ENCODE measurements at places on chromosomes 1 and 21.

DNA sequence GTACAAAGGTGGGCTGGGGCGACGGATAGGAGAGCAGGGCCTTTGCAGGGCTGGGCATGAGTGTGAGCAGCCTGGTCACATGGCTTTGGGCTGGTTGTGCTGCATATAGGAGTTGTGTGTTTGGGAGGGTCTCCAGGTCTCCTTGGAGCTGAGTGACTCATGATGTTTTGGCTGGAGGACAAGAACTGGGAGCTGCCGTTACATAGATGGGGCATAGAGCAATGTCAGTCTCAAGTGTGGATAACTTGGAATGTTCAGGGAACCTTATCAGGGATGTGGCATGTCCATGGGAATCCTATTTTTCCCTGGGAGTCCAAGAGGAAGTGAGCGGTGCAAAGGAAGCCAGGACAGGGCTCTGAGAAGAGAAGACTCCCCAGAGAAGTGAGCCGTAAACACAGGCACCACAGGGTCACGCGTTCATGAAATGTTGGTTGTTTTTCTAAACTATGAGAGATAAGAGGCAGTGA is 136.4 kb upstream of the KCNE2 start:
- no peak for DNase-seq

DNA sequence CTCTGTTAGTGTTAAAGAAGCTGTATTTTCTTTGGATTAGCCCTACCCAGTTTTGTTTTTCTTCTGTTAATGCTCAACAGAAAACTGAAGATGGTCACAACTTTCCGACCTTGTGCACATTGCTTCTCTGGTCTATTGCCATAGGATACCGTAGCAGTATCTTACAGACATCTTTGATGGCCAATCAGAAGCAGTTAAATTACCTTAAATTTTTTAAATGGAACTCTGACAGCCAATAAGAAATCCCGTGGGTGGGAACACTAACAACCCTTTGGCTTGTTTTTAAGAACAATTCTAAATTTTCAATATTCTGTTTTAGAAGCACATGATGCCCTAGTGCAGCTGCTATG is 17.2 kb downstream of the NFYC start:
- no peak for DNase-seq

DNA sequence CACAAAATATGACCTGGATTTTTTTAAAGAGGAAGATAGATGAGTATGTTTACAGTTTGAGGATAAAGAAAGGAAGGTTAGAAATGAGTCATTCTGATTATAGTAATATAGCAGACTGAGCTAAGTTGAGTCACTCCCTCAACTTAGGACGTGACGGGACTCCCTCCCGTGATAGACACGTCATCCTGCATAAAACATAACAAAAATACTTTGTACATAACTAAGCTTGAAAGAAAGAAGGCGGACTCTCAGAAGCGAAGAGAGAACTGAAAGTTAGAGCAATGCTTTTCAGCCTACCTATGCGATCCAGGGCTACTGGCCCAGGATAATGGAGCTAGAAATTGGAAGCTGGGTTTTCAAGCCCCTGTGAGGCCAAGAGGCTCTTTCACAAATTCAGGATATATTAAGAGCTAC is 53.0 kb upstream of the DESI2 start:
- DNase-seq = peak; percentile 37

GRCh38 chr1:62450301-62450700 is 13.5 kb downstream of the USP1 start:
- no peak for DNase-seq

GRCh38 chr1:33119532-33120217 is 38.7 kb downstream of the AZIN2 start:
- no peak for DNase-seq

DNA sequence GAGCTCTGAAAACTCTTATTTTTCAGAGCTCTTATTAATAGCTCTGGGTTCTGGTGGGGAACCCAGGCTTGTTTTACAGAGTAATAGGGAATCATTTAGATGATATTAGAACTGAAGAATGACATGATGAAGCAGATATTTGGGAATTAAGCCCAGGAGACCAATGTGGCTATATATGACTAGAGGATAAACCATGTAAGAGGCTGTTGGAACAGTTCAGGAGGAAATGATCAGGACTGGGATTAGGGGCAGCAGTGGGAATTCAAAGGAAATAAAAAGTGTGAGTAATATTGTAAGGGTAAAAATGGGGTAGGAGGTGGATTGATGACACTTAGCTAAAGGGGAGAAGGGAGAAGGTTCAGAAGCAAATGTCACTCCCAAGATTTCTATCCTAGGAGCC is 58.6 kb downstream of the GIPC2 start:
- DNase-seq = no peak

GRCh38 chr1:232130815-232131480 is 499.0 kb downstream of the SIPA1L2 start:
- DNase-seq = no peak

- DNase-seq = no peak
Measured at GRCh38 chr1:28249013-28249865, 10.1 kb upstream of the SESN2 start.

GRCh38 chr1:66168948-66169671 is 364.8 kb upstream of the SGIP1 start:
- no peak for DNase-seq

- DNase-seq = no peak
Measured at GRCh38 chr1:17582124-17582774, 42.8 kb downstream of the ARHGEF10L start.

DNA sequence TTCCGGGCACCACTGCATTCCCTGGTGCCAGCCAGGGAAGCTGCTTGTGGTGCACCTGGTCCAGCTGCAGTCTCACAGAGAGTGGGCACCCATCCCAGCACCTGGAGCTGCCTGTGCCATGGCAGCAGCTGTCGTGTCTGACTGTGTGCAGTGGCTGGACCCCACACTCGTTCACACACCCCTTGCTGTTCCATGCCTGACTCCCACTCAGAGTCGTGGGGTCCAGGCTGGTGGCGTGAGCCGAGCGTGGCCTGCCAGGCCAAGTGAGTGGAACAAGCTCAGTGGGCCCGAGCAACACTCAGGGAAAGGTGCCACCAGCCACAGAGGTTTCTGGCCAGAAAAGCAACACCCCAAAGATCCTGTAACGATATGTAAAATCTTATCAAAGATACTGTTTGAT is 97.2 kb upstream of the KCNK1 start:
- DNase-seq = no peak

DNA sequence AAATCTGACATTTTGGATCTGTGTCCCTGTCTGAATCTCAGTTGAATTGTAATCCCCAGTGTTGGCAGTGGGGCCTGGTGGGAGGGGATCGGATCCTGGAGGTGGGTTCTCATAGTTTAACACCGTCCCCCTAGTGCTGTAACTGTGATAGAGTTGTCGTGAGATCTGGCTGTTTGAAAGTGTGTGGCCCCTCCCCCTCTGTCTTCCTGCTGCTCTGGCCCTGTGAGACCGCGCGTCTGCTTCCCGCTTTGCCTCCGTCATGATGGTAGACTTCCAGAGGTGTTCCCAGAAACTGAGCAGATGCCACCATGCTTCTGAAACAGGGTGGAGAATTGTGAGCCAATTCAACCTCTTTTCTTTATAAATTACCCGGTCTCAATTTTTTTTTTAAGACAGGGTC is 25.0 kb downstream of the AGPAT3 start:
- DNase-seq = no peak

- DNase-seq = no peak
Measured at GRCh38 chr1:19138958-19139581, 71.0 kb downstream of the UBR4 start.

- DNase-seq = no peak
Measured at GRCh38 chr1:91752324-91752723, 133.6 kb downstream of the TGFBR3 start.

Measured in activated CD4-positive, alpha-beta T cell treated with anti-CD3 and anti-CD28 coated beads, Interleukin-2, amount 50 U/mL, for 4 hours (primary cell).